Esophagus squamous epithelium (tissue), 5 donors: ENCODE measurements at places on chromosomes 12 and 14.

- DNase-seq: no peak
These were observed 171.2 kb downstream of the ERC1 start for GRCh38 chr12:1162081-1162760.

GRCh38 chr12:27359578-27360340 is 27.1 kb downstream of the BMAL2 start:
- DNase-seq: no peak

GRCh38 chr12:75792687-75793086 is 238.9 kb downstream of the PHLDA1 start:
- DNase-seq: no peak

DNA sequence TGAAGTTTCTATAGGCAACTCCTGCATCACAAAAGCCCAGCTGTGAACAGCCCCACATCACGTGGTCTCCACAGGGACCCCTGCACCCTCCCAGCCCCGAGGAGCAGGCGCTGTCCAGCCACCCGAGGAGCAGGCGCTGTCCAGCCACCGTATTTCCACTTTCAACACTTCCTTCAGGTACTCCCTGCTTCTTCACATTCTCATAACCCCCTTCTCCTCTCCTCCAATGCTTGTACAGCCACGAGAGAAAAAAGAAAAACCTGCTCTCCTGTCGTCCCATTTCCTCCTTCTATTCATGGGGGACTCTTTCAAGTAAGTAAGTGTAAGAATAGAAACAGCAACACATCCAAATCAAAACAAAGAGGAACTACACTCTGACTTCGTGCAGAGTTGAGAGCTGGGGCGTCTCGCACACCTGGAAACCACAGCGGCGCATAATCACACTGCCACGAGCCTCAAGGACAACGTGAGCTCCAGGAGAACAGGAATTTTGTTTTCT is 11.9 kb downstream of the CDC42BPB start:
- no peak for DNase-seq
